T47D (cell line): ENCODE measurements at places on chromosomes 13 and 19.

DNA sequence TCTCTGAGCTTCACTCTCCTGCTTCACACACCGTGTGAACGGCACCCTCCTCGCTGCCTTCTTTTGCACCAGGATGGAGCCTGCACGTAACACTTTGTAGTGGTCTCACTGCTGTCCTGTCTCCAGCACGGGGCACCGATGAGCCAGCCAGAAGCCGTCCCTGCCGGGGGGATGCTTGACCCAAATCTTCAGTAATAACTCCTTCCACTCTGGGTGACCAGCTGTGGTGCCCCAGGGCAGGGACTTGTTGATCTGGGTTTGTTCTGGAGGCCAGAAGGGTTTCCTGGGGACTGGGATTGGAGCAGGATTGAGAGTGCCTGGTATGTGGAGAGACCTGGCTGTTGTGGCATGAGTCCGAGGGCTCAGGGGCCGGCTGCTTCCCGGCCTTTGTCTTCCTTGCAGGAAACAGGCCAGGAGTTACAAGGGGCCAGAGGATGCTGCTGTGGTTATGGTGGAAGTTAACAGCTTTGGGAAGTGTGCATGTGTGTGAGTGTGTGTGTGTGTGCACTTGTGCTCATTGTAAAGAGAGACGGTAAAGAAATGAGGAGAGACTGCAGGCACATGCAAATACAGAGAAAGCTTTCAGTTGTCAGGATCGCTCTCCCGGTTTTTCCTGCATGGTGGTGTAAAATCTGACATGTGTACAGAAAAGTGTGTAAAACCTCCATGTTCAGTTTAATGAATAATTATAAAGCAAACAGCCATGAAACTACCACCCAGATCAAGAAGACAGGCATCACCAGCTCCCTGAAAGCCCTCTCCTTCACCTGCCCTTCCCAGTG lies 18.9 kb downstream of the PAK4 start:
- DNase-seq, result no peak

DNA sequence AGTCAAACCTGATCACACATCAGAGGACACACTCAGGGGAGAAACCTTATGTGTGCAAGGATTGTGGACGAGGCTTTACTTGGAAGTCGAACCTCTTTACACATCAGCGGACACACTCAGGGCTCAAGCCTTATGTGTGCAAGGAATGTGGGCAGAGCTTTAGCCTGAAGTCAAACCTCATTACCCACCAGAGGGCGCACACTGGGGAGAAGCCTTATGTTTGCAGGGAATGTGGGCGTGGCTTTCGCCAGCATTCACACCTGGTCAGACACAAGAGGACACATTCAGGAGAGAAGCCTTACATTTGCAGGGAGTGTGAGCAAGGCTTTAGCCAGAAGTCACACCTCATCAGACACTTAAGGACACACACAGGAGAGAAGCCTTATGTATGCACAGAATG lies 8.2 kb upstream of the ZNF527 start:
- DNase-seq, result peak; percentile 83

DNA sequence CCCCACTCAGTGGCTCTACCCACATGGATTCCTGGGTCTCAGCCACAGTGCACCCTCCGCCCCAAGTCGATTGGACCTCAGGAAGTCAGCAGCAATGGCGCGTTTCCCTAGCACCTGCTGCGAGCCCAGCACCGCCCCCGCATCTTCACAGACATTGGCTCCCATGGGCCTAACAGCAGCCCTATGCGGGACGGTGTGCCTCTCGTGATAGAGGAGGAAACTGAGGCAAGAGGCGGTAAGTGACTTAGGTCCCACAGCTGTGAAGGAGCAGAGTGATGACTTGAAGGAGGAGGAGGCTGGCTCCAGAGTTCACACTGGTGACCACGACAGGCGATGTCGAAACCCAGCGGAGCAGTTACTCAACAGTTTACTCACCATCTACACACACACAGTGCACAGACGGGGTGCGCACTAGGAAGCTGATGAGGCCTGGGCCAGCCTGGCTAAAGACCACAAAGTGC lies 104.5 kb upstream of the SOX1 start:
- no peak for DNase-seq

DNA sequence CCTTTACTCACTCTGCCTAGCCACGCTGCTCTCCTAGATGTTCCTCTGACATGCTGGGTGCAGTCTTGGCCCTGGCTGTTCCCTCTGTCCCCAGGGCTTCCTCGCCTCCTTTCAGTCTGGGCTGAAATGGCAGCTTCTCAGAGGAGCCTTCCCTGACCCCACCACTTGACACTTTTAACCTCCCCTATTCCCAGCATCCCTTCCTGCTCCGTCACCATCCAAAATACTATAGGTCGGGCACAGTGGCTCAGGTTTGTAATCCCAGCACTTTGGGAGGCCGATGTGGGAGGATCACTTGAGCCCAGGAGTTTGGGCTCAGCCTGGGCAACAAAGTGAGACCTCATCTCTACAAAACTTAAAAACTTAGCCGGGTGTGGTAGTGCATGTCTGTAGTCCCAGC lies 2.6 kb downstream of the FAM187B start:
- DNase-seq, result no peak

- no peak for DNase-seq
Observed at GRCh38 chr13:51783428-51784094, 20.4 kb downstream of the DHRS12 start.

DNA sequence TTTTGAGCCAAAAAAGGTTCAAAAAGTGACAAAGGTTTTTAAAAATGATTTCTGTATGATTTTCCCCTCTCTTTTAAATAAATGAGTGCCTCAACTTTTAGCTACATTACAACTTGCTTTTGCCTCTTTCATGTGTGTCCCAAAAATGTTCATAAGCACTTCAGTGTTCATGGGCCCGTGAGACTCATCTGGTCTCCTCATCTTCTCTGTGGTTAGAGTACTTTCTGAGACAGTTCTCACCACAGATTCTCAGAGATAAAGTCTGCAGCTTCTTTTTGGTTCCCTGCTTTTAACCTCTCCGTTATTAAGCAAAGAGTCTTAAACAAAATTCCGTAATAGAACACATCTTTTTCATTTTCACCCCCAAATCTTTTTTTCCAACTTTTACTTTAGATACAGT lies 156.9 kb downstream of the DLEU7 start:
- DNase-seq, result no peak

GRCh38 chr13:109869312-109870237 lies 83.2 kb upstream of the IRS2 start:
- DNase-seq, result peak; percentile 63

- DNase-seq, result no peak
Observed at GRCh38 chr13:30038884-30039283, 188.5 kb upstream of the UBL3 start.

- no peak for DNase-seq
Observed at GRCh38 chr13:98096059-98096458, 46.8 kb upstream of the FARP1 start.

GRCh38 chr13:40539576-40540327 lies 126.7 kb downstream of the FOXO1 start:
- DNase-seq, result no peak

- no peak for DNase-seq
Observed at GRCh38 chr13:26785838-26786630, 25.4 kb upstream of the GPR12 start.

DNA sequence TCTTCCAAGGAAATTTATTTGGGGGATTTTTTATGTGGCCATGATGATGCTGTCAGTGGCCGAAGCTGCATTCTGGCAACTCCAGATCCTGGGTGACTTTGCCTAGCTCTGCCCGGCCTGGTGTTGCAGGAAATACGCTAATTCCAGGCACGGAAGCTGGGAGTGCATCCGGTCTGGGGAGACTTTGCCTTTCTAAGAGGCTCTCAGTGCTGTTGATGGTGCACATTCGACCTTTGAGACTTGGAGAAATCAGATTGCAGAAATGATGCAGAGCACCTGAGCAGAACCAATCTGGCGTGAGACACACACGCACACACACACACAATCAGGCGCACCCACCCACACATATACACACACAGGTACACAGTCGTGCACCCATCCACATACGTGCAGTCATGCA lies 5.9 kb upstream of the TMEM255B start:
- DNase-seq, result no peak

GRCh38 chr19:53892301-53892980 lies 10.4 kb downstream of the PRKCG start:
- DNase-seq, result no peak

DNA sequence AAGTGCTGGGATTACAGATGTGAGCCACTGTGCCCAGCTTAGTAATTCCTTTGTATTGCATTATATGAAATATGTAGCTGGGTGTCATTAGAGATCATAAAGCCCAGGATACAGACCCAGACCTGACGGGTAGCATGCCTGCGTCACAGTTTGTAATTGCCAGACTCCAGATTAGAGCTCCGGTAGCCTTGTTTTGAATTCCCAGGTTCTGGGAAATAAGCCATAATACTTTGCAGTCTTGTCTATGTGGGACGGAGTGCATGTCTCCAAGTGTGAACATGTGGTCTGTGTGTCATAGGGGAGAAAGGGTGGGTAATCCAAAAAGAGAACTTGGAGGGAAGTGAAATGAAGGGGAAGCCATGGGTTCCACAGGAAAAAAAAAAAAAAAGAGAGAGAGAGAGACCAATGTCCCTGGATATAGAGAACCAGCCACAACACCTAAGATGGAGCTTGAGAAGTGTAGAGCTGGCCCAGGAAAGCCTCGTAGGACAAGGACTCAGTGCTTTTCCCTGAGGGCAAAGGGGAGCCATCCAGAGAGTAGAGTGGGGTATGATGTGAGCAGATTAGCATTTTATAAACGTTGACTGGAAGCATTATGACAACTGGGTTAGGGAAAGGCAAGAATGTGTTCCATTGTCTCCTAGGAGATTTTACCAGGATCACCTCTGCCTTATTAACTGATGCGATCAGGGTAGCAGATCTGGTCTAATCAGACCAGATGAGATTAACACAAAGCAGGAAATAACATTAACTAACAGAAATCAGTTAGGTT lies 2.6 kb downstream of the ZSCAN4 start:
- no peak for DNase-seq

DNA sequence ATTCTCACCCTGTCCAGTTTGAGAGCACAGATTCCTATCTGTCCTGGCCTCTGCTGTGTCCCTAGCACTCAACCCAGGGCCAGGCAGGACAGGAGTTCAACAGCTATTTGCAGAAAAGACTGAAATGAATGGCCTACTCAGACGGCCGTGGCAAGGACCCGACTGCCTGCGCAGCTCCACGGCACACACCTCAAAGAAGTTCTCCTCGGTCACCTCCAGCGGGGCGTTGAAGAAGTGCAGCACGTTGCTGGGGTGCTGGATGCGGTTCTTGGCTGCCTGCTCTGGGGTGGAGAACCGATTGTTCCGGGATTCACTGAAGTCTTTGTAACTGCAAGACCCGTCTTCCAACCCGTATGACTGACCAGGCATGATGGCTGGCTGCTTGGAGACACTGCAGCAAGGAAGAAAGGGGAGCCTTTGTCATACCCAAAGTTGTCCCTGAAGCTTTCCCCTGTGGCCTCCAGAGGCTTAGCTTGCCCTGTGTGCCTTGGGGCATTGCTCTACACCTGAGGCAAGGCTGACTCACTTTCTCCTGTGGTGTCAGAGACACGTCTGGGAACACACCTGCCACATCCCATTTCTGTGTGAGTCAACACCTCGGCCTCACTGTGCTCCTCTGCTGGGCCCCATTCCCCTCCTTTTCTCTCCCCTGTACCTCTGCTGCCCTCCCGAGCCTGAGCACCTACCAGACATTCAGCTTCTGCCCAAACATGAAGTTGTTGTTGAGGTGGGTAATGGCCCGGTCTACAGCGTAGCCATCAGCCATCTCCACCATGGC lies 6.8 kb upstream of the ECH1 start:
- no peak for DNase-seq
